ENCODE measurements at places on chromosomes 16 and 17. TPM values are rescaled to one million over a fixed set of nuclear protein-coding genes. Genes with fewer than 3 reads are reported as not detected.

The TBC1D24 gene
- total RNA-seq, result 6.5 TPM

The CLEC3A gene
- not detected for total RNA-seq

The RHBDF2 gene
- total RNA-seq, result 50.5 TPM

The KRT25 gene
- not detected for total RNA-seq

The HAPSTR1 gene
- 39.3 TPM for total RNA-seq

All from bladder microvascular endothelial cell (primary cell).